ENCODE measurements at places on chromosomes 3 and 15. TPM values are rescaled to one million over a fixed set of nuclear protein-coding genes. Genes with fewer than 3 reads are reported as not detected.

- no peak for DNase-seq
Measured at GRCh38 chr3:25895031-25895430, 105.1 kb downstream of the OXSM start.

- no peak for DNase-seq
Measured at GRCh38 chr15:39878406-39878785, 41.7 kb downstream of the GPR176 start.

GRCh38 chr15:50933341-50933740 is 24.9 kb downstream of the AP4E1 start:
- DNase-seq, result no peak

GRCh38 chr15:47843124-47843663 is 125.9 kb downstream of the SEMA6D start:
- no peak for DNase-seq

DNA sequence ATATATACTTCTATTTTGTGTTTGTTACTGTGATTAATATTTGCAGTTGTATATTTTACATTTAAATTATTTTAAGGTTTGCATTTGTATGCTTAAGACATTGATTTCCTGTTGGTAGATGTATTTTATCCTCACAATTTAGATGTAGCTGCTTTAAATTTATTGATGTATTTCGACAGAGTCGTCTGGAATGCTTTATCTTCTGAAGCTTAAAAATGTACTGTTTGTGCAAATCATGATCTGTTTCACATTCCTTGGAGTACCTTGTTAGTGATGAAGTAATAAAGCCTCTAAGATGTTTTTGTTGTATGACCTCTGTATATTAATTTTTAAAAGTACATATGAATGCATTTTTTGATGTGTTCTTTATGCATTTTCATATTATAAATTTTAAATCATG is 1.9 kb downstream of the CHD2 start:
- DNase-seq, result no peak

DNA sequence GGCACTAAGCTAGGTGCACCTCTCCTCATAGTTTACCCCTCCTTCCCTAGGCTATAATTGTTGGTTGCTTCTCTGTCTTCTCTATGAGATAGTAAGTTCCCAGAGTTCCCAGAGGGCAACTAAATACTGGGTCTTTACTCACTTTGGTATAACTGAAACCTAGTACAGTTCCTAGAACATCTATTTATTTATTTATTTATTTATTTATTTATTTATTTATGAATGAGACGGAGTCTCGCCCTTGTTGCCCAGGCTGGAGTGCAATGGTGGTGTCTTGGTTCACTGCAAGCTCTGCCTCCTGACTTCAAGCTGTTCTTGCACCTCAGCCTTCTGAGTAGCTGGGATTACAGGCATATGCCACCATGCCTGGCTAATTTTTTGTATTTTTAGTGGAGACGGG is 71.1 kb upstream of the FLNB start:
- DNase-seq, result no peak

DNA sequence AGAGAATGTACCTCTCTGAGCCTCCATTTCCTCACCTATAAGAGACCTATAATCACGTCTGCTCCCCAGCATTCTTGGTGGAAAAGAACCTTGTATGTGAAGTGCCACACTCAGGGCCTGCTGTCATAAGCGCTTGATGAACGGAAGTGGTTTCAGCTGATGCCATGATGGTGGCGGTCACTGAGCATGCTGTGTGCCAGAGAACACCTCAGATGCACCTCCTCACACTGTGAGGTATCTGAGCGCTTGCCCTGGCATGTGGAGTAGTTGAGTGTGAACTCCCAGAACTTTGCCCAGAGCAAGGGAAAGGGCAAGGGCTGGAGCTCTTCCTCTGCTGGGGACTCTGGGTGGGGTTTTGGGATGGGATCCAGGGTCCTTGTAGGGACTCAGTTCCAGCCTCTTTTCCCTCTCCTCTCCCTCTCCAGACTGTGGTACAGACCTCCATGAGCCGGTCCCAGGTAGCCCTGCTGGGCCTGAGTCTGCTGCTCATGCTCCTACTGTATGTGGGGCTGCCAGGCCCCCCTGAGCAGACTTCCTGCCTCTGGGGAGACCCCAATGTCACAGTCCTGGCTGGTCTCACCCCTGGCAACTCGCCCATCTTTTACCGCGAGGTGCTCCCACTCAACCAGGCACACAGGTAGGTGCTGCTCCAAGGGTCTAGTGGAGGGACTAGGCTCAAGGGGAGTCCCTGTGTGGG is 2.7 kb downstream of the ABHD14A start:
- DNase-seq, result no peak

DNA sequence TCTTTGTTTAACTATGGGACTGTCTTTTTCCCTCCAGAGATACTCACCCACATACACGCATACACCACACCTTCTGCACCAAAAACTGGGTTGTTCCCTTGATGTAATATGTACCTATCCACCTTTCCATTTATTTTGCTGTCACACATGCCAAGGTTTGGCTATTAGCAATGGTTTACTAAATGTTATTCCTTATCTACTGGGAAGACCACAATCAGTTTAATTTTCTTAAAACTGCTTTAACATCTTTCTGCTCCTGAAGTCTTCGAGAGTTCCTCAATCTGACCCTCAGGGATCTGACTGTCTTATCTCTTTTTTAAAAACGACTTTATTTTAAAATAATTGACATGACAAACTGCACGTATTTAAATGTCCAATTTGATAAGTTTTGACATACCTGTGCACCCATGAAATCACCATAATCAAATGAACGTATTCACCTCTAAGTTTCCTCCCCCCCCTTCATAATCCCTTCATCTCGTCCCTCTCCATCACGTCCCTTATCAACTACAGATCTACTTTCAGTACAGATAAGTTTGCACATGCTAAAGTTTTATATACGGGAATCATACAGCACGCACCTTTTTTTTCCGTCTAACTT is 805 bp upstream of the TRPM7 start:
- no peak for DNase-seq

GRCh38 chr3:10342781-10343180 is 21.9 kb upstream of the SEC13 start:
- no peak for DNase-seq

- DNase-seq, result peak; percentile 43
Measured at GRCh38 chr3:169886671-169887070, 16.9 kb upstream of the LRRC31 start.

GRCh38 chr3:124229420-124229819 is 237.5 kb upstream of the ROPN1 start:
- no peak for DNase-seq

DNA sequence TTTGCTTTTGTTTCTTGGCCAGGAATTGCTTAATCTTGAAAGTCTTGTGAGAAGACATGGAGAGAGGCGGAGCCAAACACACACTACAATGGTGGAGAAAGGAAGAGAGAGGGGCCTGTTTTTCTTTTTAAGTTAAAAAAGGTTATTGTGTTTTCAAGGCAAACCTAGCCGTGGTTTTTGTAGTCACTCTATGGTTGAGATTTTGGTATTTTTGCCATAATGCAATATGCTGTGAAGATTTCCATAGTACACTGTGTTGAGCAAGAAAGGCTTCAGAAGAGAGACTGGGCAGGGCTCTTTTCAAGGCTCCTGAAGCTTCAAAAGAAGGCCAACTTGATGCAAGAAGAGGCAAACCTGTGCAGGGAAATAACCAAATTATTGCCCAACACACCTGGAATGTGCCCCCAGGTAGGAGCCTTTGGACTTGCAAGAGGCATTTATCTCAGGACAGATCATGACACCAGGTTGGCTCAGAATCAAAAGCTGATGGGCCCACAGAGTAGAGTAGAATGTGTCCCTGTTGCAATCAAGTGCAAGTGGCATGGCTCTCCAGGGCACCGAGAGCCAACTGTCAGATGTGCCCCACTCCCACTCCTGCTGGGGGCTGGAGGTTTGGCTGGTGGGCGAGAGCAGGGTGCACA is 22.1 kb downstream of the AMOTL2 start:
- peak; percentile 25 for DNase-seq

DNA sequence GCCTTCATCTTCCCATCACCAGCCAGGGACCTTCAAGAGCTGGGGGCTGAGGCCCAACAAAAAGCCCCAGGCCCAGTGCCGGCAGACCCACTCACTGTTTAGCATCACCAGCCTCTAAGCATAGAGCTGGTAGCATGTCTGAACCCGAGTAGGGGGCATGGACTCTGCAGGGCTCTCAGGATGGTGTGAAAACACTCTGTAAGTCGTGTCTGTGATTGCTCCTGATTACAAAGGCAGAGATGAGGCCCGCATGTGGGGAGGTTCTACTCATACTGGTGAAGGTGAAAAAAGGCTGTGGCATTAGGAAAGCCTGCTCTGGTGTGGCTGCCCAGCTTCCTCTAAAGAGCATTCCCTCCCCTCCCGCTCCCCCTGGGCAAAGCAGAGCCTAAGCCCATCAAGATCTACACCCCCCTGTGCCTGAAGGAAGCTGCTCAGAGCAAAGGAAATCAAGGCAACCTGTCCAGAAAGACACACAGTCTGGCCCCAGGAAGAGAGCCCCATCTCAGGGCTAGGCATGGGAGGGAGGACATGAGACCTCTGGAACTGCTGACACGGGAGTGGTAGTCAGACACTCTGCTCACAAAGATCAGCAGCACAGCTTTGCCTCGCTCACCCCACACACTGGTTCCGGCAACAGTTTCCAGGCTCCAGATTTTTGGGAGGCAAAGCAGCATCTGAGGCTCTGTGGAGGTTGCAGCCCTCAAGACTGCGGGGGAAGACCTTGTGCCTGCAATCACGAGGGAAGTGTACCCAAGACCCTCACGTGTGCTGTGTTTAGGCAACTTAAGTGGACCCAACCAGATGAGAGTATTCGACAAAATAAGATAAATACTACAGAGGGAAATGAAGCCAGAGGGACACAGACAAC is 36.7 kb downstream of the CCDC12 start:
- DNase-seq, result no peak

- no peak for DNase-seq
Measured at GRCh38 chr15:41423979-41424659, 7.2 kb downstream of the RTF1 start.

- DNase-seq, result peak; percentile 56
Measured at GRCh38 chr3:191030929-191031328, 168.1 kb upstream of the OSTN start.

- no peak for DNase-seq
Measured at GRCh38 chr3:14641346-14641745, 10.2 kb upstream of the CCDC174 start.

- DNase-seq, result peak; percentile 8
Measured at GRCh38 chr3:13420831-13421765, 976 bp upstream of the NUP210 start.

GRCh38 chr15:71357321-71357732 is 242.1 kb downstream of the THSD4 start:
- peak; percentile 91 for DNase-seq

GRCh38 chr15:70062321-70062956 is 35.3 kb downstream of the TLE3 start:
- peak; percentile 92 for DNase-seq

- DNase-seq, result no peak
Measured at GRCh38 chr15:66216806-66217205, 36.7 kb downstream of the MEGF11 start.

DNA sequence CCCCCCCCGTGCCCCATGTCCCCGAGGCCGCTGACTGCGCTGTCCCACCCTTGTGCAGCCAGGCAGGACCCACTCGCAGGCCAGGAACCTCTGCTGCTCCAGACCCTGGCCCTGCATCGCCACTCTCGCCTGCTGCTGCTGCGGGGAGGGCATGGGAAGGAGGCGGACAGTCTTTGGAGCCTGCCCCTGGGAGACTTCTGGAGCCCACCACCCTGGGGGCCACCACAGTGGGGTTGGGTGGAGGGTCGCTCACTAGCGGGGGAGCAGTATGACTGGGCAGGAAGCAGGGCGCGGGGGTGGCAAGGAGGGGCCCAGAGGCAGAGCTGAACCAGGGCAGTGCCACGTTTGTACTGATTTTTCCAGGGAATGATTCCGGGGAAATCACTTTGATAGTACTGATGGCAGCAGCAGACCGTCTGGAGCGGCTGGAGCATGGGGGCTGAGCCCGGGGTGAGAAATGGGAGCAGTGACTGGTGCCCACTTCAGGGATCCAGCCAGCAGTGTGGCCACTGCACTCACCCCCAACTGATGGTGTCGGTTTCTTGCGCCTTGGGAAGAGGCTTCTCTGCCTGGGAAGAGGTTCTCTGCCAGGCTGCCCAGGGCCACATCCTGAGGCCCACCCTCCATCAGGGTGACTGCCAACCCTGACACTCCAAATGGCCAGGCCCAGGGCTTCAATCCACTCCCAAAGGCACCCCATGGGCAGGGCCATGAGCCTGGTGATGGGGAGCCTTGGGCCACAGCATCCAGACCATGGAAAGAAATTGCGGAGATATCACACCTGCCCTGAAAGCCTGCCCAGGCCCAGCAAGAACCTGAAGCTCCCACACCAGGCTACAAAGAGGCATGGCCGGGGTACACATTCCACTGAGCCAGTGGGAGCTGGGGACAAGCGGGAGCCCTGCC is 53.7 kb downstream of the LSAMP start:
- DNase-seq, result no peak

GRCh38 chr3:129855832-129856419 is 37.6 kb downstream of the TMCC1 start:
- peak; percentile 45 for DNase-seq

DNA sequence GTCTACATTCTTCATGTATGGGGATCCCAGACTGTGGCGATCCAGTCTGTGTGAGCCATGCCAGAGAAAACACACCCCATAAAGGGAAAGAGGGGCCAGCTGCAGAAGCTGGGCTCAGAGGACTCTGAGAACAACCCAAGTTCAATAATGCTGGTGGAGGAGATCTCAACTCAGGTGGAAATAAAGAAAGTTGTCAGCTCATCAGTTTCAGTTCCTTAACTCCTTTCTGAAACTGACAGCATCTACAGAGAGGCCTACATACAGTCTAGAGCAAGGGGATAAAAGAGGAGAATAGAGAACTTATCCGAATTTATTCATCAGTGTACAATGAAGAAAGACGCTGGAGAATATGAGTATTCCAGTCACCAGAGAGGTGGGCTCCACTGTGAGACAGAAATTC is 77.0 kb downstream of the NTRK3 start:
- DNase-seq, result no peak

DNA sequence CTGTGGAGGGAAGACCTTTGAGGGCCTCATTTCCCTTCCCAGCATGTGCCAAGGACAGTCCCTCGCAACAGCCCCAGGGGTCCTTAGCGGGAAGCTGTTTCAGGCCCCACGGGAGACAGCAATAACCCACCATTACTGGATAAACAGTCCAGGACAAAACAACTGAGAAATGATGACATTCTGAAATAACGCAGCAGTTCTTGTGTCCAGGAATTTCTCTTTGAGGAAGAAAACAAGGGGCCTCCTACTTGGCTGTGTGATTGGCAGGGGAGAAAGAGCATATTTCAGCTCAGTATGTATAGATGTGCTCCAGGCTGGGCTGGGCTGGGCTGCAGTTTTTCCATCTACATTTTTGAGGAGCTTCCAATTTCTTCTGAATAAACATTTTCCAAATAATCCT is 82.2 kb upstream of the THBS1 start:
- DNase-seq, result peak; percentile 98

- DNase-seq, result no peak
Measured at GRCh38 chr3:114743746-114744485, 403.2 kb downstream of the ZBTB20 start.

Gene AGTR1
- polyA plus RNA-seq, result 22.8 TPM

Gene GABRR3
- not detected for polyA plus RNA-seq

Gene DRD3
- not detected for polyA plus RNA-seq

Gene SLC27A2
- 3.8 TPM for polyA plus RNA-seq

Gene TJP1
- polyA plus RNA-seq, result 57.6 TPM

Gene LMLN
- polyA plus RNA-seq, result 2.9 TPM

Gene C3orf49
- 0.30 TPM for polyA plus RNA-seq

Gene NUDT16
- 24.2 TPM for polyA plus RNA-seq

Gene C2CD4B
- polyA plus RNA-seq, result 1.1 TPM

Gene PRSS50
- 0.11 TPM for polyA plus RNA-seq

Gene DUOXA1
- 2.4 TPM for polyA plus RNA-seq

Gene LRRN1
- polyA plus RNA-seq, result 78.5 TPM

Gene COL6A6
- polyA plus RNA-seq, result 133 TPM

Gene ANKUB1
- not detected for polyA plus RNA-seq

Gene LRIG1
- 89.4 TPM for polyA plus RNA-seq

Gene CFAP20DC
- polyA plus RNA-seq, result 2.0 TPM
